ENCODE measurements at places on chromosomes 12 and 14. TPM values are rescaled to one million over a fixed set of nuclear protein-coding genes. Genes with fewer than 3 reads are reported as not detected.

The FAIM2 gene
- total RNA-seq = not detected

The LGMN gene
- total RNA-seq = 54.4 TPM

The BIN2 gene
- 0.08 TPM for total RNA-seq

The RHEBL1 gene
- total RNA-seq = 6.0 TPM

The CCDC197 gene
- total RNA-seq = not detected

The ARHGEF40 gene
- total RNA-seq = 11.5 TPM

The KRT73 gene
- not detected for total RNA-seq

The GLT8D2 gene
- 0.22 TPM for total RNA-seq

The ST8SIA1 gene
- total RNA-seq = not detected

The TBC1D30 gene
- 1.9 TPM for total RNA-seq

The KITLG gene
- 16.6 TPM for total RNA-seq

The HOXC9 gene
- 12.4 TPM for total RNA-seq

The FSCB gene
- total RNA-seq = not detected
